ENCODE measurements at places on chromosomes 16 and 17.

DNA sequence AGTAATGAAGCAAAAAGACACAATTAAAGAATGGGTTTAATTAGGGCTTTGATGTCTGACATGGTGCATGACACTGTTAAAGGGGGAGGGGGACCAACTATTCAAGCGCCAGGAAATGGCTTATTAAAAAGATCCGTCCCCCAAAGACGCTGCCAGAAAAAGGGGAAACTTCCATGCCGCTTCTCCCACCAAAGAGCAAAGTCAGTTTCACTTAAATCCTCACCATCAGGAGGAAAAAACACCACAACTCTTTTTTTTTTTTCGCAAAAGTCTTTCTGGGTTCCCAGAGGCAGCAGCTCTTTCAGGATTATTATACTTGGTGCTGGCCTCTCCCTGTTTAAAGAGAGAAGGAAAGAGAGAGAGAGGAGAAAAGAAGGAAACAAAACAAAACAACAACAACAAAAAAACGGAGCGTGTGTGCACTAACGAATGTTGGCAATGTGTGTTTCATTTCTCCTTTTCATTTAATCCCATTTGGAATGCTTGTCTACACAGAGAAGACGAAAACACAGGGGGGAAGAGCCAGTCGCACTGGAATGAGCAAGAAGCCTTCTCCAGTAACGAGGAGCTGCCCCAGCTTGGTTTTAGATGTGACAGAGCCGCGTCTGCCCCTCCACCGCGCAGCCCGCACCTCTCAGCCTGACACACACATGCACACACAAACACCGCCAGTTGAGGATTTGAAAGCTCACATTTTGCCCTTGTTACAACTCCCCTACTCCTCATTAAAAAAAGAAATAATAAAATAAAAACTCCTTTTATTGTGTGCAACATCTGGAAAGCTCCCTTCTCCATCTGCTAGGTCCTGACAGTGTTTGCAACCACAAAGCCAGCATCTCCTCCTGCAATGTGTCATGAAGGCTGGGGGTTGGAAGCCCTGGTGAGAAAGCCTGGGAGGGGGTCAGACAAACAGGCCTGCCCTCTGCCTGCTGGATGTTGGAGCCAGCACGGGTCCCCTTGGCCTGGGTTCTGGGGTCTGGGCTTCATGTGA lies 32.7 kb upstream of the AXIN2 start:
- no peak for DNase-seq

DNA sequence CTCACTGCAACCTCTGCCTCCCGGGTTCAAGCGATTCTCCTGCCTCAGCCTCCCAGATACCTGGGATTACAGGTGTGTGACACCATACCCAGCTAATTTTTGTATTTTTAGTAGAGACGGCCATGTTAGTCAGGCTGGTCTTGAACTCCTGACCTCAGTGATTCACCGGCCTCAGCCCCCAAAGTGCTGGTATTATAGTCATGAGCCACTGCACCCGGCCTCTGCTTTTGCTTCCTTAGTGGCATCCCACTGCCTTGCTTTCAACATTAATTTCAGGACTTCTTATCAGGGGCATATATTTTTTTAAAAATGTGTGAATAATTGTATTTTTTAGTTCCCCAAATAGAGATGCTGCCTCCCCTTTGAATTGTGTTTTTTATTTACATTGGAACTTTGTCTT lies 98.8 kb downstream of the SYCE1L start:
- no peak for DNase-seq

DNA sequence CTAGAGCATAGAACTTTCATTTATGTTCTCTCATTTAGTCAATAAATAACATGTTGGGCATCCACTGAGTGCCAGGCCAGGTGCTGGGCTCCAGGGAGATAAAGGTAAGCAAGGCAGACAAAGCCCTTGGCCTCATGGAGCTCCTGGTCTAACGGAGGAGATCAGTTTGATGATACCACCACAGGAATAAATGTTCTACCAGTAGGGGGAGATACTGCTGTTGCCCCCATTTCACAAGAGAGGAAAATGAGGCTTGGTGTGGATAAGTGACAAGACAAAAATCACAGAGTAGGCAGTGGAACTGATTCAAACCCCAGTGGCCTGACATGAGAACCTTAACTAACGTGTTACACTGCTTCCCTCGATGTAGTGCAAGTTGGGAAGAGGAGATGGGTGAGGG lies 80.4 kb upstream of the ERCC4 start:
- DNase-seq, result no peak

DNA sequence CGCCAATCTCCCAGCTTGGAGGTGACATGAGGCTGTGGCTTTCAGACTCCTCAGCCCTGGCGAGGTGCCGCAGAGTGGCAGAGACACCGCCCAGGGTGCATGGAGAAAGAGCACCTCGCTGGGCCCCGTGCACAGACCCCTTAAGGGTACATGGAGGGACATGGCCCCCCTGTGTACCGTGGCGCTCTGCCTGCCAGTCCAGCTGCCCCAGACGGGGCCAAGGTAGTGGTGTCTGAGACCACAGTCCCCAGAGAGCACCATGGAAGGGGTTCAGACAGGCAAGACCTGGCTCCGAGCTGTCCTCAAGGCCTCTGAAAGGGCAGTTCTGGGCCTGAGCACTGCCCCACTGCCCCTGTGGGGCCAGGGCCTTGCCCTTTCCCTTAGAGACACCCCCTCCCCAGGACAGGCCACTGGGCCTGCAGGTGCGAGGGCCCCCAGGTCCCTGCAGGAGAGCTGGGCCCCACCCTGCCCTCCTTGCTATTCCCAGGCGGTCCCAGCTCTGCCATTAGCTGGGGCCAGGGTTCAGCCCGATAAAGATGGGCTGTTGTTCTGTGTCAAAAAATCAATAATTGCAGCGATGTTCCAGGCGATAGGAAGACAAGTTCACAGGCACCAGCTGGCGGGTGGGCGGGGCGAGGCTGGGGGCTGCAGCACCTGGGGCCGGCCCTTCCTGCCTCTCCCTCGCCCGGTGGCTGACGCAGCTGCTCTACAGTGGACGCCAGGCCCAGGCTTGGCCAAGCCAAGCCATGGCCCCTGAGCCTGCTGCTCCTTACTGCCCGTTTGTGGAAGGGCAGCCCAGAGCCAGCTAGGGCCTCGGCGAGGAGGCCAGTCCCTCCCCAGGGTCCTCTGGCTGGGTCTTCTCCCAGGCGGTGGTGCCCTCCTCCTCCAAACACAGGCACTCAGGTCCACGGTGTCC lies 51.7 kb downstream of the ZFPM1 start:
- DNase-seq, result no peak

GRCh38 chr16:61590577-61590976 lies 445.7 kb downstream of the CDH8 start:
- DNase-seq, result no peak

GRCh38 chr17:82021900-82022309 lies 773 bp downstream of the CENPX start:
- no peak for DNase-seq

- DNase-seq, result no peak
Measured at GRCh38 chr16:919658-920050, 51.1 kb downstream of the LMF1 start.

GRCh38 chr17:29569245-29569950 lies 897 bp downstream of the TP53I13 start:
- DNase-seq, result no peak

DNA sequence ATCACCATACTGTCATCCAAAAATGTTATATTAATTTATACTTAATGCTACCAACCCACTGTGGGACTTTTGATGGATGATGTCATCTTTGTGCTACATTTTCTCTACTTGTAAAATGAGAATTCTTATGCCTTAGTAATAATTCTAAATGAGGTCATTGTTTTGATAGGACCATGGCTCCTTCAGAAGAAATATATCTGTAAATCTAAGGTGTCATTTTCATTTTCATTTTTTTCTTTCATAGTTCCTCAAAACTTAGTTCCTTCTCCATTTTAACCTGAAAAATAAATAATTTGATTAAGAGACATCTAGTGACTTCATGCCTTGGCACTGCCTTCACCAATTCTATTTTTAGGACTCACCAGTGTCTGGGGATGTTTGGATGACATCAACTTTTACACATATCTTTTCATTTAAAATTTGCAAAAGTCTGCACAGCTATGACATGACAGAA lies 48.7 kb downstream of the GPRC5B start:
- DNase-seq, result no peak

- no peak for DNase-seq
Measured at GRCh38 chr16:80028581-80029380, 428.2 kb upstream of the MAF start.

DNA sequence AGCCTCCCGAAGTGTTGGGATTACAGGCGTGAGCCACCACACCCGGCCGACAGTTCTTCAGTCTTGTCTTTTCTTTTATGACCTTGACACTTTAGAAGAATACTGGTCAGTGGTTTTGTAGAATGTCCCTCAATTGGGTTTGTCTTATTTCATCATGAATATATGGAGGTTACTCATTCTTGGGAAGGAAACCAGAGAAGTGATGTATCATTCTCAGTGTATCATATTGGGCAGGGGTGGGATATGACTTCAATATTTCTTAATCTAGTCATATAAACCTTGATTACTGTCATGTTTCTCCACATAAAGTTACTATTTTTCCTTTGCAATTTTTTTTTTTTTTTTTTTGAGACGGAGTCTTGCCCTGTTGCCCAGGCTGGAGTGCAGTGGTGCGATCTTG lies 36.9 kb downstream of the SNTB2 start:
- DNase-seq, result no peak

- no peak for DNase-seq
Measured at GRCh38 chr16:24728891-24729242, 584 bp upstream of the TNRC6A start.

GRCh38 chr17:76716146-76716838 lies 5.5 kb upstream of the MXRA7 start:
- peak; percentile 76 for DNase-seq

DNA sequence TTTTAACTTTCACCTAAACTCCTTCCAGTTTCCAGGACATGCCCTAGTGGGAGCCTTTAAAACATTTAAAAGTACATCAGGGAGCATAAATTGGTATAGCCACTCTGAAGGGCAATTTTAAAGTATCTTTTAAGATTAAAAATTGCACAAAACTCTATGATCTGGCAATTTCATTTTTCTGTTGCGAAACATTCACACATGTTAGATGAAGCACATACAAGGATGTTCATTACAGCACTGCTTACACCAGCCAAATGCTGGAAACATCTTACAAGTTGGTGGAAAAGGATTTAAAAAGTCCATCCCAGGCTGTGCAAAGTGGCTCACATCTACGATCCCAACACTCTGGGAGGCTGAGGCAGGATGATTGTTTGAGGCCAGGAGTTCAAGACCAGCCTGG lies 26.4 kb upstream of the LONP2 start:
- DNase-seq, result no peak

GRCh38 chr17:79243996-79244395 lies 169.4 kb downstream of the ENGASE start:
- DNase-seq, result no peak

- DNase-seq, result no peak
Measured at GRCh38 chr17:11980813-11981212, 16.5 kb downstream of the ZNF18 start.

DNA sequence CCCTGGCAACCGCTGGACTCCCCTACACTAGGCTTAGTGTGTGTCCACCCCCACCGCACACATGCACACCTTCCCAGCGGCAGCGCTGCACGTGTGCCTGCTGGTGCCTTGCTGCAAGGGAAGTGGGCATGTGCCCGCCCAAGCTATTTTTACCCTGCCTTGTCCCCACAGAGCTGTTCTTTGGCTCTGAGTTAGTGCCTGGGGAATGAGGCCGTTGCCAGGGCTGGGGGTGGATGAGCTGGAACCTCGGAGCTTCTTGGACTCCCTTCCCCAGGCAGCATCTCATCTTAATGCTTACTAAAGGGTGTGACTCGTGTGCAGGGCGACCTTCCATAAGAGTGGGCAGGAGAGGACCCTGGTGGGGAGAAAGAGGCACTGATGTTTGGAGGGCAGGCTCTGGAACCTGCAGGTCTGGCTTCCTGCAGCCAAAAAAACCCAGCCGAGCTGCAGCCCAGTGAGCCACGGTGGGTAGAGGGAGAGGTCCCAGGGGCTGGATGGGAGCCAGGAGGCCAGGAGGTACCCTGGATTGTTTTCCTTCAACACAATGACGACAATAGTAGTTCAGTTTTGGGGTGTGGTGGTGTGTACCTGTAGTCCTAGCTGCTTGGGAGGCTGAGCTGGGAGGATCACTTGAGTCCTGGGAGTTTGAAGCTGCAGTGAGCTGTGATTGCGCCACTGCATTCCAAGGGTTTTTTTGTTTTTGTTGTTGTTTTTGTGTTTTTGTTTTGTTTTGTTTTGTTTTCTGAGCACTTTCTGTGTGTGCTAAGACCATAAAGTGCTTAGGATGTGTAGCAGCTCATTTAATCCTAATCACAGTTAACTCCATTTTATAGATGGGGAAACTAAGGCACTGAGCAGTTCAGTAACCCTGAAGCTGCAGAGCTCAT lies 119.1 kb downstream of the RAB11FIP4 start:
- no peak for DNase-seq

DNA sequence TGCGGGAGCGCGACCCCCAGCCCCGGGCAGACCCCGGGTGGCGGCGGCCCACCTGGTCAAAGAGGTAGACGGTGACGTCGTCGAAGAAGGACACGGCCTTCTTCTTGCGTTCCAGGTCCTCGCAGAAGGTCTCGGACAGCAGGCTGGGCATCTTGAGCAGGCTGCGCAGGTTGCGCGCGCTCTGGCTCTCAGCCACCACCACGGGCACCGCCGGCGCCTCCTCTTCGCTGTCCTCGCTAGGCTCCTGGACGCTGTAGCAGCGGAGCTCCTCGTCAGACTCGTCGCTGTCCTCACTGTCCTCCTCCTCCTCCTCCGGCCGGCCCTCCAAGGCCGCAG lies 45.2 kb upstream of the PVALEF start:
- DNase-seq, result no peak

GRCh38 chr17:40963838-40964237 lies 2.9 kb downstream of the KRT39 start:
- no peak for DNase-seq

DNA sequence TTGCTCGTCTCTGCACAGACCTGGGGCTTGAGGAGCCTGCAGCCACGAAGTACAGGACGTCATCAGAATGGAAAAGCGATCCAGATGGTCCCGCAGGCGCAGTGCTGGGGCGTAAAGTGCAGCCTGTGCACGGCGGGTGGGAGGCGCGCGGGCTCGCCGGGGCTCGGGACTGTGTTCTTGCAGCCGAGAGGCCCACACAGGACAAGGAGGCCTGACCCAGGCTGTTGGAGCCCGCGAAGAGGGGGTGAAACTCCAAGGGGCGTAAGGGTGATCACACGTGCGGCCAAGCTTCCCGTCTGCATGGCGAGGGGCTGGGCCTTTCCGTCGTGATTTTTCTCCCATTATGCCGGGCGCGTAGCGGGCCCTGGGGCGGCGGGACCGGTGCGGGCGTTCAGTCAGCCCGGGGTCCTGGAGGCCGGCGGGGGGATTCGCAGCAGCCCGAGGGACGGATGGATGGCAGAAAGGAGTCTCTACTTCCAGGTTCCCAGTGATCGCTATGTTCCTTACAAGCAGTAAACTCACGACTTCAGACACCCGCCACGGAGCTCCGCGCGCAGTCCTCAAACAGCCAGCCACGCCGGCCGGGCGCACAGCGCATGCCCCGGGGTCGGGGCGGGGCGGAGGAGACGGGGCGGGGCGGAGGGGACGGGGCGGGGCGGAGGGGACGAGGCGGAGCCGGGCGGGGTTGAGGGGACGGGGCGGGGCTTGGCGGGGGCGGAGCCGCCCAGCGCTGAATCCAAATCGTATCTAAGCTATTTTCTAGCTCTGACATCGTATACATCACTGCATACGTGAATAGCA lies 141.0 kb upstream of the KCNJ18 start:
- DNase-seq, result peak; percentile 71

- DNase-seq, result no peak
Measured at GRCh38 chr16:4659363-4660353, 33.7 kb upstream of the NUDT16L1 start.

- no peak for DNase-seq
Measured at GRCh38 chr17:64618848-64619247, 43.3 kb downstream of the SMURF2 start.

All from CD8-positive, alpha-beta memory T cell (primary cell).